ENCODE measurements at places on chromosomes 2 and 18. TPM values are rescaled to one million over a fixed set of nuclear protein-coding genes. Genes with fewer than 3 reads are reported as not detected.

AQP12B gene
- not detected for total RNA-seq

HNMT gene
- 13.4 TPM for total RNA-seq

IRS1 gene
- total RNA-seq: 0.11 TPM

RNF103 gene
- total RNA-seq: 24.2 TPM

FNDC4 gene
- total RNA-seq: 15.5 TPM

Measured in endothelial cell of umbilical vein (primary cell).